ENCODE measurements at places on chromosomes 7 and 10.

DNA sequence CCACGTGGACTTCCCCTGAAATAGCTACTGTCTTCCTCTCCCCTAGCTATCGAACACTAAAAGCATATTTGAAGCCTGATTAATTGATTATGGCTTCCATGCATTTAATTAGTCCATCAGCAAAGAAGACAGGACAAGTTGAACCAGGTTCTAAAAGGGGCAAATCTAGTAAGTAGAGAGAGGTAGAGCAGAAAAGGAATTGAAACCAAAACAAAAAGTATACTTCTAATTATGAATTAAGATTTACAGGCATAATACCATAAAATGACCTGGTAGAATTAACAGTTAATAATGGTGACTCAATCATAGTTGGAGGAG lies 393 bp upstream of the DNAJC1 start:
- DNase-seq: no peak

GRCh38 chr10:101373063-101373462 lies 19.1 kb downstream of the BTRC start:
- no peak for DNase-seq

DNA sequence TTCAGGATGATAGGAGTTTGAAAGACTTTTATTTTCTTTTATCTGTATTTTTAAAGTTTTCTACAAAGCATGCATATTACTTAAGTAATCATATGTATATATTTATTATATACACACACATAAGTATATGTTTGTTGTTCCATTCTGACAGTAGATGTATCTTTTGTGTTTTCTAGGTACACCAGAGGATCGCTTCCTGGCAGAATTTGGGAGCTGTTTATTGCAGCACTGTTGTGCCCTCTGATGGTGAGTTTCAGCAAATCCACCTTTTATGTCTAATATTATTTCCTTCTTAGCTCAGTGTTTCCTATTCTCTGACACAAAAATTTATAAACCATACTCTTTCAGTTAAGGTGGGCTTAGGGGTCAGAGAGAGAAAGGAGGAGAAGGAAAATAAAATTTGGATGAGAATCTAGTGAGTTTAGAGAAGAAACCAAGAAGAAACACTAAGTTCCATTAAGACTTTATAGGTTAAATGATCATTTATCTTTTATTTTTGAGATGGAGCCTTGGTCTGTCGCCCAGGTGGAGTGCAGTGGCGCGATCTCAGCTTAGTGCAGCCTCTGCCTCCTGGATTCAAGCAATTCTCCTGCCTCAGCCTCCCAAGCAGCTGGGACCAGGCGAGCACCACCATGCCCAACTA lies 59.2 kb upstream of the OIT3 start:
- DNase-seq: no peak

GRCh38 chr10:127735723-127736221 lies 1.2 kb upstream of the FOXI2 start:
- DNase-seq: no peak

GRCh38 chr7:437329-438251 lies 82.1 kb downstream of the PDGFA start:
- no peak for DNase-seq

DNA sequence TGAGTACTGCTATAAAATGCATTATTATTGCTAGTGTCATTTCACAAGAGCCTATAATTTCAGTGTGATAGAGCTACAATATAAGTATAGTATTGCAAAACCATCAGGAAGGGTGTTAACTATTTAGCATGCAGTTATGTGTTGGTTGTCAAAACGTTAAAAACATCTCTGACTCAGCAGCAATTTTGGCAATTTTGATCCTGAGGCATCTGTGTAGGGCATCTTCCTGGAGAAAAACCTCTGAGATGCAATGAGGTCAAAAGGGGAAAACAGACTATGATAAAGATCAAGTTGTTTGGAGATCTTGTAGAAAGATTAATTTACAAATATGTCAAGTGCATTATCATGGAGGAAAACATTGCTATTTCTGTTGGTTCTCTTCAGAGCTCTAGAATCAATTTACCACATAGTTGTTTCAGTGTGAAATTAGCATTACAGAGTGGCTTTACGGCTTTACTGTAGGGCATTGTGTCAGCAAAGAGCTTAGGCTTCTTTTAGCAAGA lies 5.3 kb downstream of the CFTR start:
- no peak for DNase-seq

DNA sequence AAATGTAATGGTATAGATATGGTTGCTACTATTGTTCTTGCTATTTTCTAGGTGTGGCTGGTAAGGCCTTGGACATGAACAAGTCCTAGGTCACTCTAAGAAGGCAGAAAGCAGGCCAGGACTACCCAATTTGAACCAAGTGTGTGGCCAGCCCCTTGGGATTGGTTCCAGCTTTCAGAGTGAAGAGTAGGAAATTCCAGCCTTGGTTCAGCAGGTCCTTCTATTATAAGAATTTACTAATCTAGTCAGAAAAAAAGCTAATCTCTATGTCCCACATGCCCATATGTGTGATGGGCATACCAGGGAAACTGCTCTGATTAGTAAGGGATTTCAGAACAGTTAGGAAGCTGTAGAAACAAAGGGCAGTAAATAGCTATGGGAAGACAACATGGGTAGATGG lies 7.8 kb upstream of the TARP start:
- no peak for DNase-seq

- no peak for DNase-seq
Measured at GRCh38 chr10:31623466-31623865, 304.4 kb downstream of the ZEB1 start.

GRCh38 chr10:101405001-101405400 lies 51.0 kb downstream of the BTRC start:
- no peak for DNase-seq

GRCh38 chr7:113015034-113015645 lies 71.5 kb downstream of the GPR85 start:
- DNase-seq: no peak

DNA sequence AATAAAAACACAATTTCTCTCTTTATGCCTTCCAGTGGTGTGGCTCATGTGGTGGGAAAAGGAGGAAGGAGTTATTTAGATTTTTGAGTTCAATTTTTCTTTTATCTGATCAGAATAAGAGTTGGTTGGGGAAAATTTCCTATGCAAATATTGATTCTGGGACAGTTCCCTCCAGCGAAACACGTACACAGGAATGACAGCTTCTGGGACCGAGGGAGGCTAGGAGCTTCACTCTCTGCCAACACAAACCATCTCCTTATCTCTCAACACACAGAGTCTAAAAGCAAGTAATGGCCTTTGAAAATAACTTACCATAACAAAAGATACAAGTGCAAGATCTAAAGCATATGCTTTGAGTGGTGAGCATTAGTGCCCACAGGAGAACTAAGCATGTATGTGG lies 122.7 kb downstream of the RAPGEF5 start:
- DNase-seq: no peak

GRCh38 chr7:116499168-116500077 lies at the start of gene CAV2:
Gene CAV2, plus strand, starts transcription at chr7:116499738. Its CDS starts 44 bp downstream, at chr7:116499782.
- peak; percentile 66 for DNase-seq

All from ecto neural progenitor cell (in vitro differentiated cells).